Progenitor cell of endocrine pancreas (in vitro differentiated cells): ENCODE measurements at places on chromosomes 16 and 17. TPM values are rescaled to one million over a fixed set of nuclear protein-coding genes. Genes with fewer than 3 reads are reported as not detected.
A peak's percentile ranks its signal among the peaks of the same experiment; 100 is the strongest.

- DNase-seq: no peak
Observed at GRCh38 chr17:17070931-17071330, 28.7 kb downstream of the MPRIP start.

DNA sequence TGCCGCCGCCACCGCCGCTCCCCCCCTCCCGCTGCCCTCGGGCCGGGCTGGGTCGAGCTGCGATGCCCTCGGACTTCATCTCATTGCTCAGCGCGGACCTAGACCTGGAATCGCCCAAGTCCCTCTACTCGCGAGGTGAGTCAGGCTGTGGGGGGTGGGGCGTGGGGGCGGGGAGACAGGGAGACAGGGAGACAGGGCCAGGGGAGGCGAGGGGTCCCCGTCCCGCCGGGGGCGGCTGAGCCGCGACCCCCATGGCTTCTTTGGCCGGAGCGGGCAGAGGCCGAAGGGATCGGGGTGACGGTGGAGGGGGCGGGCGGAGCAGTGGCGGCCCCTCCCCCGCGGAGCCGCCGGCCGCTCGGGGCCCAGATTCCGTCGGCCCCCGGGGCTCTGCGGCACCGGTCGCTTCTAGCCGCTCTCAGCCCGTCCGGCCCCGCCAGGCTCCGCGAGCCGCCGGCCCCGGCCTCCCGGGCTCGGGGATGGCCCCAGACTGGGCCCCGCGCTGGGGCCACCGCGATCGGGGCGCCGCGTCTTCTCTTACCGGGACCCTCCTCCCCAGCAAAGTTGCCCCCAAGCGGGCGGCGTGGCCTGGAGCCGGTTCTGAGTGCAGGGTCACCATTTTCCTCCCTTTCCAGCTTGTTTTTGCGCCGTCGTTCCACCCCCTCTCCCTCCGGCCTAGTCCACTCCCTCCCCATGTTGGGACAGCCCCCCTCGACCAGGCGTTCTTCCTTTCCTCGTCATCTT is 644 bp downstream of the NFAT5 start:
- peak; percentile 37 for DNase-seq

DNA sequence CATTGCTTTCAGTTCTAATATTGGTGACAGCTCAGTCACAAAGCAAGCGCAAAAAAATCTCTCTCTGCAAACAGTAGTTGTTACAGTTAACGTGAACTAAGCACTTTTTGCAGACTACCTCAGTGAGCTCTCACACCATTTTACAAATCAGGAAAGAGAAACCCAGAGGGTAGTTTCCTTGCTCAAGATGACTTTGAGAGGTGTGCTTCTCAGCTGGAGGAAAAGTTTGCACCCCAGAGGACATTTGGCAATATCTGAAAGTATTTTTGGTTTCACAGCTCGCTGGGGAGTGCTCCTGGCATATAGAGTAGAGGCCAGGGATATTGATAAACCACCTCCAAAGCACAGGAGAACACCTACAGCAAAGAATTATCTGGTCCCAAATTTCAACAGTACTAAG is 741.1 kb upstream of the EEF2KMT start:
- DNase-seq: no peak

DNA sequence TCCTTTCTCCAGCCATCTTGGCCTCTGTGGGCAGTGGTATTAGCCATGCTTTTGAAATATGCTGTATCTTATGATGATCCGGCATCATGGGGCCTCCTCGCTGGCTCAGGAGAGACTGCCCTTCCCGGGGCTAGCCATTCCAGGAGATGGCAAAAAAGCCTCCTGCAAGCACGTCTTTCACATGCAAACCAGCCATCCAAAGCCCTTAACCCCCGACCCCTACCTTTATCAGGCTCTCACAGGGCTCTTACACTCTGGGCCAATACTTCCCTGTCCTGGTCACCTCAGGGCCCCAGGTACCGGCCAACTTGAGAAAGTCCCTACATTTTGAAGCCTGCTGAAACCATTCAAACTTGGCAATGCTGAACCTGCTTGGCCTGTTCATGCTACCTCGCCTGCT is 36.4 kb downstream of the MYH13 start:
- DNase-seq: no peak

GRCh38 chr16:55056585-55057401 is 126.1 kb downstream of the IRX5 start:
- DNase-seq: peak; percentile 43

DNA sequence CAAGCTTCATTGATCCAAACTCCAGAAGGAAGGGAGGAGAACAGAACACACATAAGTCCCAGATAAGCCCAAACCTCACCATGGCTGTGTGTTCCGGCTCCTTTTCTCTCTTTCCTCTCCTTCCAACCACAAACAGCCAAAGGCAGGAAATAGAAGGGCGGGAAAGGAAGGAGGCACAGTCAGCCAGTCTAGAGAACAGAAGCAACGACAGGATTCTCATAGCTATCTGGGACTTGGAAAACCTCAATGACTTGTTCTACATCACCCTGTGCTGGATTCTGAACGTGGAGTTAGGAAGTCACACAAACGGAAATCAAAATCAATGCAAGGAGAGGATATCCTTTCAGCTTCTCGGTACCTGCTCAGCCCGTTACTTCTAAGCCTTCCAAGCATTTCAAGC is 9.0 kb downstream of the CRK start:
- no peak for DNase-seq

GRCh38 chr17:410543-411401 is 58.2 kb upstream of the RPH3AL start:
- peak; percentile 14 for DNase-seq

DNA sequence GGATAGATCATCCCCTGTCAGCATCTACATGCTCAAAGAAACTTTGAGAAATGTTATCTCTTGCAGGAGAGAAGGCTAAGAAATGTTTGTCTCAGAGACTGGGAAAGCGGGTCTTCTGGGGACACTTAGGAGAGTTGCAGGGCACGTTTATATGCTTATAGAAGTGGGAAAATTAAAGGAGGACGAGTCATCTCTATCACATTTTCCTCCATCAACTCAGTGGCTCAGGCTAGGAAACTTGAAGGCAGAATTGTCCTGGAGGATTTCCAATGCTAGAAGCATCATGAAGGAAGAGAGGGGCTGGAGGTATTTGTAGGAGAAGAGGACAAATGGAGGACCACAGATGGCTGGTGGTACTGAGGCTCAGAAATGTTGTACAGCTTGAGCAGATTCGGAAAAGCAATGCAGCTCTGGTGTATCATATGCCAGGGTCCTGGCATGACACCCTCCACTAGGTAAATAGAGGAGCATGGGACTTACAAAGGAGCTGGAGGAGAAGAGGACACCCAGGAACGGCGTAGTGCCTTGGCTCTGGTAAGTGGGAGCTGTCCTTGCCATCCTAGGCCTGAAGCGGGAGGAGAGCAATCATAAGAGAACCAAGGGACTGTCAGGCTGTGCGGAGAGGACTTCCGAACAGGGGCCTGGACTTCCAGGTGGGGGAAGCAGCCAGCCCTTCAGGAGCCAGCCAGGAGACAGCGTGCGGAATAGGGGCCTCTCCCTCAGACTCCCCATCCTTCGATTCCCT is 4.5 kb upstream of the HS3ST3B1 start:
- DNase-seq: no peak

- no peak for DNase-seq
Observed at GRCh38 chr17:82237746-82238471, 9.1 kb downstream of the SLC16A3 start.

DNA sequence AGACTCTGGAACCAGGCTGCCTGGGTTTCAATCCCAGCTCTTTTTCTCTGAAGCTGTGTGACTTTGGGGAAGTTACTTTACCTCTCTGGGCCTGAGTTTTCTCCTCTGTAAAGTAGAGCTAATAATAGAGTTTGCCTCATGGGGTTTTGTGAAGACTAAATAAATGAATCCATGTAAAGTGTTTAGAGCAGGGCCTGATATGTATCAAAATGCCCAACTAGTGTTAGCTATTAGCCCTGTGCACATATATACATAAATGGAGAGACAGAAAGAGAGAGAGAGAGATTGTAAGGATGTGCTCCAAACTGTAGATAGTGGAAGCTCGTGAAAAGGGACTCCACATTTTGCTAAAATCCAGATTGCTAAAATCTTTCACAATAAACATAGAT is 44.8 kb upstream of the HAPSTR1 start:
- no peak for DNase-seq

- DNase-seq: no peak
Observed at GRCh38 chr17:66589892-66590291, 245.0 kb upstream of the CACNG5 start.

GRCh38 chr16:11232852-11233726 is 22.9 kb downstream of the SOCS1 start:
- no peak for DNase-seq

DNA sequence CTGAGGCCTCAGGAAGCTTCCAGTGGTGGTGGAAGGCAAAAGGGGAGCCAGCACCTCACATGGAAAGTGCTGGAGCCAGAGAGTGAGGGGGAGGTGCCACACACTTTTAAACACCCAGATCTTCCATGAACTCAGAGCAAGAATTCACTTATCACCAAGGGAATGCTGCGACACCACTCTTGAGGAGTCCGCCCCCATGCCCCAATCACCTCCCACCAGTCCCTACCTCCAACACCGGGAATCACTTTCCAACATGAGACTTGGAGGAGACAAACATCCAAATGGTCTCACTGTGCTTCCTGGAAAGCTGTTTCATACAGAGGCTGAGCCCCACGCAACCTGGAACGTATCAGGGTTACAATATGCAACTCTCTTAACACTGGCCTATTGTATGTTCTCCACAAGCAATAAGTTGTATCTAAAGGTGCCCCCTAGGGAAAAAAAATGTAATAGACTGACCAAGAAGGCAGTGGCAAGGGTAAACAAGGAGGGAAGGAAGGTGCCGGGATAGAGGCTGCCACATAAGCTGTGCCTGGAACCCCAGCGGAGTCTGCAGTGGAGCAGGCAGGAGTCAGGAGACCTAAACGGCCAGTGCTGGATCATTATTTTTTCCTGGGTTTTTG is 106.7 kb upstream of the FOXF1 start:
- DNase-seq: no peak

- DNase-seq: no peak
Observed at GRCh38 chr17:20211246-20211645, 202.1 kb downstream of the SPECC1 start.

DNA sequence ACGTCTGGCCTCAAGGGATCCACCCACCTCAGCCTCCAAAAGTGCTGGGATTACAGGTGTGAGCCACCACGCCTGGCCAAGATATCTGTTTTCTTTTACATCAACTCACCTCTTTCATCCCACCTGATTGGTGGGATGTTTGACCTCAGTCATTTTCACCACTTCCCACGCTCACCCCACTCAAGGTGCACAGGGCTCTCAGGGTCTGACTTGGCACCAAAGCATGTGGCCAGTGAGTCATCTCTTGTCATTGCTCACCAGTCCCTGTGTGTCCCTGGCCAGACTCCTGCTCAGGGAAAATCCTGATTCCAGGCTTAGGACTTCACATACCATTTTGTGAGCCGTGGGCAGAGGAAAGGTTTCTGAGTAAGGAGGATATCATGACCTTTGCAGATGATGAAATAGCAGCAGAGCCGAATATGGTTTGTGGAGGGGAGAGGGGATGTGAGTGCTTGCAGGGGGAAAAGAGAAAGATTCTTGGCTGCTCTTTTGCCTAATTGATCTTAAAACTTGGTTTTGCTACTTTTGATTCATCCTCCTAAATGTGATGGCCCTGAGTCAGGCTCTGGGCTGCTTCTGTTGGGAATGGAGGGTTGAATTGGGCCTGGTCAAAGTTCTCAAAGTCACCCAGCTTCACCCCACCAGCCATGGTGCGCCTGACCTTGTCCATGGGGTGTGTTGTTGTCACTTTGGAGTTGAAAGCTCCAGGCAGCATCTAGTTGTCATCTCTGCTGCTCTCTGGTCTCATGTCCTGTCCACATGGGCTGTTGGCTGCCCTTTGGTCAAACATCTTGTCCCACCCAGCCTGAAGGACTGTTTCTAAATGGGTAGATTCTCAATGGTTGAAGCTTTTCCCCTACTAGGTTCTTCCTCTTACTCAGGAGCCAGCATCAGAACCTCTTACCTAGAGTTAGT is 6.0 kb upstream of the KCNH6 start:
- no peak for DNase-seq

DNA sequence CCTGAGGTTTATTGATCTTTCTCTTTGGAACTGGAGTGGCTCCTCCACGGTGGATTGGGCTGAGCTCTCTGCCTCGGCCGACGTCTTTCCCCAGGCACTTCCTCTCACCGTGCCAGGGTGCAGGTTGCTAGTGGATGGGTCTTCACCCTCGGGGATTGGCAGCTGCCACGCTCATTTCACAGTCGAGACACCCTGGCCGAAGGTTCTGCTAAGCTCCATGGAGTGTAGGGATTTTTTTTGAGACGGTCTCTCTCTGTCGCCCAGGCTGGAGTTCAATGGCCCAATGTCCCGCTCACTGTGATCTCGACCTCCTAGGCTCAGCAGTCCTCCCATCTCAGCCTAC is 280.8 kb downstream of the SEC14L1 start:
- no peak for DNase-seq

Gene TNFRSF12A
- total RNA-seq: 44.3 and 57.4 TPM in 2 replicates

Gene C16orf86
- 2.5 and 2.6 TPM in 2 replicates for total RNA-seq

Gene HID1
- total RNA-seq: 94.2 and 101 TPM in 2 replicates

Gene SLC25A19
- 14.1 and 18.4 TPM in 2 replicates for total RNA-seq

Gene PTGES3L
- total RNA-seq: 5.6 and 6.5 TPM in 2 replicates

Gene AANAT
- total RNA-seq: 0.40 TPM in 1 of 2 replicates, not detected in the other

Gene PLEKHH3
- 14.1 and 16.2 TPM in 2 replicates for total RNA-seq

Gene MAP2K6
- total RNA-seq: 44.3 and 44.7 TPM in 2 replicates

Gene TBKBP1
- 21.7 and 23.2 TPM in 2 replicates for total RNA-seq

Gene PLEKHM1
- total RNA-seq: 30.1 and 34.5 TPM in 2 replicates

Gene GINS2
- 20.9 and 22.3 TPM in 2 replicates for total RNA-seq

Gene TLCD3B
- 1.5 and 1.7 TPM in 2 replicates for total RNA-seq
